ENCODE measurements at places on chromosomes 5 and 9. TPM values are rescaled to one million over a fixed set of nuclear protein-coding genes. Genes with fewer than 3 reads are reported as not detected.

Gene N4BP3
- 5.2 TPM for total RNA-seq

Gene SPATA31A3
- not detected for total RNA-seq

Gene LCN15
- not detected for total RNA-seq

Gene FAM174A
- 21.7 TPM for total RNA-seq

Gene MELK
- total RNA-seq = 1.2 TPM

Gene PGM5
- 25.0 TPM for total RNA-seq

Gene FAM153A
- 4.3 TPM for total RNA-seq

Gene BSPRY
- 10.8 TPM for total RNA-seq

Gene FBXL7
- 13.3 TPM for total RNA-seq

Gene EQTN
- not detected for total RNA-seq

Gene SLC36A3
- total RNA-seq = not detected

Gene SCAI
- total RNA-seq = 14.9 TPM

Gene PCSK5
- total RNA-seq = 18.1 TPM

Gene GKAP1
- total RNA-seq = 5.4 TPM

Gene CHSY3
- 5.7 TPM for total RNA-seq

Gene SLC34A1
- total RNA-seq = not detected

Data from upper lobe of right lung (tissue), 1 donor.